ENCODE measurements at places on chromosomes 13 and 19.

DNA sequence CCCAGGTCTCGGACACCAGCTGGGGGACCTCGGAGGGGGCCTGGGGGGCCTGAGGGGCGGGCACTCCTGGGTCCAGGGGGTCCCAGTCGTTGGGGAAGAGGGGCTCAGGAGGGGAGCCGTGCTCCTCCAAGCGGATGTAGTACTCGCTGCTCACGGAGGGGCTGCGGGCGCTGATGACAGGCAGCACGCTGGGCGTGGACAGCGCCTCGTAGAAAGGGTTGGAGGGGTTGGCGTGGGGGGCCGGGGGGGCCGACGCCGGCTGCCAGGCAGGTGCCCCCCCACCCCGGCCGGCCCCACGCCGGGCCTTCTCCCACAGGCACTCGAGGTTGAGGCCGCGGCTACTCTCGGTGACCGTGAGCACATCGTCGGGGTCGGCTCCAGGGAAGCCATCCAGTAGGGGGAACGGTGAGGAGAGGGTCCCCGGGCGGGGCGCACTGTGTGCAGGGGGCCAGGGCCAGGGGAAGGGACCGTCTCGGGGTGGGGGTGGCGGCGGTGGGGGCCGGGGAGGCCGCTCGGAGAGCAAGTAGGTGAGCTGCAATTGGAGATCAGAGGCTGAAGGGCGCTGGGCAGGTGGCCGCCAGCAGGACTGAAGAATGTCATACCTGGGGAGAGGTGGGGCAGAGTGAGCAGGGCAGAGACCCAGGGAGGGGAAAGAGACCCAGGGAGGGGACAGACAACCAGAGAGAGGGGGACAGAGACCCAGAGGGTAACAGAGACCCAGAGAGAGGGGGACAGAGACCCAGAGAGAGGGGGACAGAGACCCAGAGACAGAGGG lies 12.1 kb downstream of the LMTK3 start:
- DNase-seq, result no peak

DNA sequence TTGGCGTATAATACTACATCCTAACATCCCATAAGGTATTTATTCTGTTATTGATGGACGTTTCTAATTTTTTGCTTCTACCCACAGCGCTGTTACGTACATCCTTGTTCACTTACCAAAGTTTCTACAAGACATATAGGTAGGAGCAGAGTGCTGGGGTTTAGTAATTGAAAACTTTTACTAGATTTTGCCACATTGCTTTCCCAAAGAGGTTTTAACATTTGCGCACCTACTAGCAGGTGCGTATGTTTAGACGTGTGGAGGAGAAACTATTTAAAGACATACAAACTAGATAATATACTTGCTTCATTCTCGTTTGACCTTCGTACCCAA lies 559 bp upstream of the RPL21 start:
- DNase-seq, result no peak

- no peak for DNase-seq
Measured at GRCh38 chr19:8491574-8491973, 10.9 kb downstream of the PRAM1 start.

- no peak for DNase-seq
Measured at GRCh38 chr19:38569368-38569983, 48.3 kb downstream of the MAP4K1 start.

GRCh38 chr13:52194184-52194868 lies 34.9 kb upstream of the NEK3 start:
- peak; percentile 76 for DNase-seq

DNA sequence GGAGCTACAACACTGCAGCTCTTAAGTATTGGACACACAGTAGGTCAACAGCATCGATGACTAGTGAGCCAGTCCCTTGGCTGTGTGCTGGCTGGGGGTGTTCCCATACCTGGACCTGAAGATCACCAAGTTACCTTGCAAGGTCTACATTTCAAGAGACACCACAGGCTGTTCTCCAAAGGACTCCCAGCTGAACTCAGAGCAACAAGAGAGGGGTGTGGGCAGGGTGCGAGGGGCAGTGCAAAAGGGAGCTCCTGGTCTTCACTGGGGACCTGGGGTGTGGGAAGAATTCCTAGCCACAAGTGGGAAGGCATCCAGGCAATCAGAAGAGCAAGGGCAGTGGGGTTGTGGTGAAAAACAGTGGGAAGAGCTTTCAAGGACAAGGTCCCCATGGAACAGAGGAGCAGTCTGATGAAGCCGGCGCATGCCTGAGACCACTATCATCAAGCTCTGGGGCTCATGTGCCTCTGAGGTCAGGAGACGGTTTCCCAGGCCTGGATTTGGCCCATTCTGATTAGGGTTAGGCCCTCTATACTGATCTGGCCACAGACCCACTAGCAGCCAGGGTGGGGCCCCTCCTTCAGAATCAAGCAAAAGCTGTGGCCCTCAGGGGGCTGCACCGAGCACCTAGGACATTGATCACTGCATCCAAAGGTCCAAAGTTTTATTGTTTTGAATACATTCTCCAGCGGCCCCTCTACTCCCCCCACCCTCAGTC lies 4.7 kb upstream of the GSK3A start:
- no peak for DNase-seq

DNA sequence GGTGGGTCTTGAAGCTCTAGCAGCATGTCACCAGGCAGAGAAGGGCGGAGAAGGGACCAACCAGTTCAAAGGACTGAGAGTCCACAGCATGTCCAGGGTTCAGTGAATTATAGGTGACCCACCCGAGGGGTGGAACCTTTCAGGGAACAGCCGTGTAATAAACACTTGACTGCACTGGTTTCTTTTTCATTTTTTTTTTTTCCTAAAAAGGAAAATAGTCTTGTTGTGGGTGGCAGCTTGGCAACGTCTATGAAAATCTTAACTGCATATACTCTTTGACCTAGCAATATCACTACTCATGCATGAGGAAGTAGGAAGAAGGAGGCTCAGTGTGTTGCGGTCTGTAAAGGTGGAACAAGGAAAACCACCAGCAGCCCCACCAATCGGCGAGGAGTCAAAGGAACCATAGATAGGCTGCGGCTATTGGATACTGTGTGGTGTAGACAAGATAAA lies 13.0 kb upstream of the MYH14 start:
- no peak for DNase-seq

DNA sequence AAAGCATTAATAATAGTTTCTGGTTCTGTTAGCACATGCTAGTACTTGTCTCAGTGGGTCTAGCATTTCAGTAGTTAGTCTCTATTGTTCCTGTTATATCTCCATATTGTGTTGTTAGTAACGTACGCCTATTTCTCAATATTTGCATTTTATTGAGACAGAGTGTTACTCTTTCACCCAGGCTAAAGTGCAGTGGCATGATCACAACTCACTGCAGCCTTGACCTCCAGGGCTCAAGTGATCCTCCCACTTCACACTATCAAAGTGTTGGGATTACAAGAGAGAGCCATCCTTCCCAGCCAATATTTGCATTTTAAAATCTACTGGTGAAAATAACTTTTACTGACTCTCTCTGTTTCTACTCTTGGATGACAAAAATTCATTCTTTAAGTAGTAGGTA lies 154.6 kb upstream of the PRR20A start:
- DNase-seq, result no peak

- no peak for DNase-seq
Measured at GRCh38 chr13:35700671-35701070, 224.2 kb upstream of the MAB21L1 start.

- no peak for DNase-seq
Measured at GRCh38 chr13:100208002-100208401, 119.1 kb downstream of the PCCA start.

GRCh38 chr19:16949496-16950023 lies 60.8 kb downstream of the F2RL3 start:
- no peak for DNase-seq

- DNase-seq, result no peak
Measured at GRCh38 chr13:38395497-38395788, 45.8 kb downstream of the UFM1 start.

GRCh38 chr13:45925151-45925550 lies 73.6 kb upstream of the SIAH3 start:
- DNase-seq, result no peak

DNA sequence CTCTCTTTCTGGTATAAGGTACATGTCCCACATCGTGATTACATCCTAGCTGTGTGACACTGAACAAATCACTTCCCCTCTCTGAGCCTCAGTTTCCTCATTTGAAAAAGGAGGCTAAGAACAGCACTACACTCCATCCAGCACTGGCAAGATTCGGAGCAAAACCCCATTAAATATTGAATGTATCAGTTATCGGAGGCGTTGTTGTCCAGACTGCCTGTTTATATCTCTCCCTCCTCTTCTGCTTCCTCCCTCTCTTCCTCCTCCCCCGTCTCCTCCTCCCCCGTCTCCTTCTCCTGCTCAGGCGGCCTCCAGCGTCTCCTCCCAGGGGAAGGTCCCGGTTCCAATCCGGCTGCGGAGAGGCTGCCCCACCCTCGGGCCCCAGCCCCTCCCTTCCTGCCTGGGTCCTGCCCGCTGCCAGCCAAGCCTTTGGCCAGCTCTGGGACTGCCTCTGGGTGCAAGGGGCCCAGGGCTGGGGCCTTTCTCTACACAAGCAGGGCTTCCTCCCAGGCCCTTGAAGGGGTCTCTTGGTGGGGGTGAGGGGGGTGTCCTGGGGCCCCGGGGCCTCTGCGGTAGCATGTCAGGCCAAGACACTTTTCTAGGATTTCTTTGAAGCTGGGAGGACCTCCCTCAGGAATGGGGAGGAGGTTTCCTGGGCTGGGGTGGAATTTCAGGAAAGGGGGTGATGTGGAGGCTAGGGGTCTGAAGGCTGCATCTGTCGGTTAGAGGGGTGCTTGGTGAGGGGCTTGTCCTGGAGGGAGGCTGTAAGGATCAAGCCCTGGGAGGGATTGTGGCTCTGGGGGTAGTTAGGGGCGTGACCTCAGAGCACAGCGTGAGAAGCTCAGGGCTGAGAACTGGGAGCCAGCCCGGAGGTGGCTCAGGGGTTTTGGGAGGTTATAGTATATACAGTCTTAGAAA lies 1.9 kb downstream of the RRAS start:
- DNase-seq, result no peak

- no peak for DNase-seq
Measured at GRCh38 chr13:80249516-80250212, 91.3 kb downstream of the SPRY2 start.

DNA sequence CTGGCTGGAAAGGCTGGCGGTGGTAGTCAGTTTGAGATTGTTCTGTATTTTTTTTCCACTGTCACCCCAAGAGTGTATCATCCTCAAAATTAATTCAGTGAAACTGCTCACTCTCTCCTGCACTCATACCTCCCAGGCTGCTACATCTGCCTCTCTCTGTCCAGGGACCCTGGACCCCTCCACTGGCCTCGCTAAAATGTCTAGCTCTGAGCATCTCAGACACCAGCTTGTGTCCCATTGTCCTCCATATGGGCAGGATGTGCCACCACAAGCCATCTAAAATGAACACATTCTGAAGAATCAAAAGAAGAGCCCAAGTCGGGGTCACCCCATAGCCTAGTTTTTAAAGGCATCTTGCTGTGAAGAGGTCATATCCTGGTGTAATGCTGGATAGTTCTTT lies 345.5 kb upstream of the TSHZ3 start:
- no peak for DNase-seq

DNA sequence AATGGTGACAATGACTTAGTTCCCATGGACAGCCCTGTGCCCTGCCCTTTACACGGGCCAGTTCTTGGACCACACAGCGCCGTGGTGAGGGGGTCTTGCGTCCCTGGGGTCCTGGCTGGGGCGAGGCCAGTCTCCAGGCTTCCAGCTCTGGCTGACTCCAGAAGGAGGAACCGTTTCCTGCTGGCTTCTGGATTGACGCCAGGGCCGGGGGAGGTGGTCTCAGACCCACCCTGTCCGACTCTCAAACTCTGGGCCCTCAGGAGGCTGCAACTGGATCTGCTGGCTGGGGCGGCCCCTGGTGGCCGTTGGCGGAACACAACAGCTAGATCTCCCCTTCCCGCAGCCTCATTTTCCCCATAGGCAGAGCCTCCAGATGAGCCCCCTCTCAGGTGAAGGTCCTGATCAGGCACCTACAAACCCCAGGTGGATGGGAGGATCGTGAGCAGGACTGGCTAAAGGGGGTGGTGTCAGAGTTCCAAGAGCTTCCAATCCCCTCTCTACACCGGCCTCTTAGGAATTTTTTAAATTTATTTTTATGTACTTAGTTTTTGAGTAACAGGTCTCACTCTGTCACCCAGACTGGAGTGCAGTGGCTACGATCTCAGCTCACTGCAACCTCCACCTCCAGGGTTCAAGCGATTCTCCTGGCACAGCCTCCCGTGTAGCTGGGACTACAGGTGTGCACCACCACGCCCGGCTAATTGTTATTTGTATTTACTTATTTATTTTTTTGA lies 8.0 kb downstream of the CCDC194 start:
- DNase-seq, result no peak

DNA sequence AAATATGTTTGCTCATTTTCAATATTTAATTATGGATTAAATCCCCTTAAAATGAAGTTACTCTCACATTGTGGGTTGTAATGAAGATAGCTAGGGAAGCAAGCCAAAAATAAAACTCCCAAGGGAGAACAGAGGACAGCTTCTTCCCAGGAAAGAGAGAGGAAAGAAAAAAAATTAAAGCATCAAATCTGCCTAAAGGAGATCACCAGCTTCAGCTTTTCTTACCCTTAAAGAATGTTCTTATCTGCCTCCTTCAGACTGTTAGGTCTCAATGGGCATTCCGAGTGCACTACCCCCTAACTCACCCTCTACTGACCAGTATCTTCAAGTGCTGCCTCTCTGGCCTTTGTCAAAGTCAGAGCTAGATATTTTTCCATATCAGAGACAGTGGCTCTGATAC lies 55.2 kb downstream of the XPO4 start:
- no peak for DNase-seq

- peak; percentile 94 for DNase-seq
Measured at GRCh38 chr19:10106100-10106936, at the start of gene PPAN. TSS of gene PPAN (plus strand) at chr19:10106362. CDS start at chr19:10106395, 33 bp downstream.

GRCh38 chr13:43614063-43614462 lies 172.7 kb downstream of the ENOX1 start:
- DNase-seq, result no peak

GRCh38 chr13:94620286-94620896 lies 18.7 kb downstream of the GPR180 start:
- no peak for DNase-seq

DNA sequence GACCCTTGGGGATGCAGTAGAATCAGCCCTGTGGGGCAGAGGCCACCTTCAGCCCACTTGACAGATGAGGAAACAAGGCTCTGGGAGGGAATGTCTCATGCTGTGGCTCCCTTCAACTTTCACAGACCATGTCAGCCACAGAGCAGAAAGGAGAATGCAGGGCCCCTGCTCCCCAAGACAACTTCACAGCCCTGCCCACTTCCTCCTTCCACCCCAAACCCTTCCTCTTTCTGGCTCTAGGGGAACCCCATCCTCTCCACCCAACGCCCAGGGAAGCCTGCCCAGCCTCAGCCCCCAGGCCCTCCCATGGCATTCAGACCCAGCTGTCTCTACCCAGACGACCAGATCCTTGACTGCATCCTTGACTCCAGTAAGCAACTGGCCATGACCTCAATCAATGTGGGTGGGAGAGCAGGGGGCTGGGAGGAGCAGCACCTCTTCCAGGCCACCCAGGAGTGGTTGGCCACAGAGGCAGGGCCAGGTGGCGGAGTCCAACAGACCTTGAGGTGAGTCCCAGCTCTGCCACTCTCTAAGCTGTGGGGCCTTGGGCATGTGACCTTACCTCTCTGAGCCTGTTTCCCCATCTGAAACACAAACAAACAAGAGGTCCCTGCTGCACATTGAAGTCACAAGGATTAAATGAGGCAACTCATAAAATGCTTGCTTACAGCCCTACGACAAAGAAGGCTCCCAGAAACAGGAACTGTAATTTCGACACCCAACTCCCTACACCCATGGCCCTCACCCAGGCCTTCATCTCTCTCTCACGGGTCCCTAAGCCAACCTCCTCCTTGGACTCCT lies 15.8 kb downstream of the DEDD2 start:
- DNase-seq, result no peak

Data from stimulated activated CD8-positive, alpha-beta memory T cell treated with anti-CD3 and anti-CD28 coated beads, Interleukin-4, amount 100 ng/mL, for 1 hour (primary cell).